ENCODE measurements at places on chromosomes 7 and 10. TPM values are rescaled to one million over a fixed set of nuclear protein-coding genes. Genes with fewer than 3 reads are reported as not detected.

GRCh38 chr10:87861566-87861952 lies 1.8 kb downstream of the KLLN start:
- DNase-seq: peak; percentile 61

The ARHGAP22 gene
- total RNA-seq: 2.1 TPM

GRCh38 chr7:25260862-25261494 lies 32.7 kb upstream of the NPVF start:
- peak; percentile 65 for DNase-seq

GRCh38 chr7:89002981-89003956 lies 207.7 kb upstream of the TEX47 start:
- DNase-seq: no peak

DNA sequence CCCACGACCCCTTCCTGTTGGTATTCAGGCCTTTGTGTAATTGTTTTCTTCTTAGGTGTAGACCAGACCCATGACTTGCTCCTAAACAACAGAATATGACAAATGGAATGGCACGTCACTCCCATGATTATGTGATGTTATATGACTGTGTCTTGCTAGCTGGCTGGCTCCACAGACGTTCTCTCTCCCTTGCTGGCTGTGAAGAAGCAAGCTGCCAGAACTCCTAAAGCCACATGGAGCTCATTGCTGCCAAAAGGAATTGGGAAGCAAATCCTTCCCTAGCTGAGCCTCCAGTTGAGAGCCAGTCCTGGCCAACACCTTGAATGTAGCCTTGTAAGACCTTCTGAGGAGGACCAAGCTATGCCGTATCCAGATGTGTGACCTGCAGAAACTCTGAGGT lies 74.2 kb downstream of the RAB18 start:
- DNase-seq: peak; percentile 9

GRCh38 chr7:67496589-67496988 lies 500.0 kb downstream of the TYW1 start:
- peak; percentile 52 for DNase-seq

The MINPP1 gene
- 21.8 TPM for total RNA-seq

The LRIT2 gene
- not detected for total RNA-seq

- peak; percentile 57 for DNase-seq
Measured at GRCh38 chr7:40899151-40899550, 764.3 kb downstream of the SUGCT start.

The SFRP5 gene
- 6.9 TPM for total RNA-seq

DNA sequence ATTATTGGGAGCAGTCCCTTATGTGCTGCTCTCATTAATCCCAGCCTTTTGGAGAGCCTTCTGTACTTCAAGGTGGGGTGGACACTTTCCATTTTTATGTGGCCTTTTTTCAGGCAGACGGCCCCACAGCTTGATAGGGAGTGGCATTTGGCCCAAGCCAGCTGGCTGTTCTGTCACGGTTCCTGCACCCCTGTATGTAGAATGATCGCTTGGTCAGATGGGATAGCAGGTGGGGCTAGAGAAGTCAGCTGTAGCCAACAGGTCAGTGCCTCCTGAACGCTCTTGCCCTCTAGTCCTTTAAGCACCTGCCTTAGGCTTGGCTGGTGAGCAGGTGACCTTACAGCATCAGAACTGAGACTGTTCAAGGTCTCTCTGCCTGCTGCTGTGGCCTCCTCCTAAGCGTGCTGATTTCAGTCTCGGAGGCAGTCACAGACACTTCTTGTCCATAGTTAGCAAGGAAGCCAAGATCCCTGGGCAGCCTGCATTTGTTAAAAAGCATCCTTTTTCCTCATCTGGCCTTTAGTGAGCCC lies 95.3 kb downstream of the LRRC4 start:
- DNase-seq: no peak

The DDC gene
- not detected for total RNA-seq

The ASCC1 gene
- 29.0 TPM for total RNA-seq

GRCh38 chr7:144787127-144787526 lies 48.7 kb downstream of the TPK1 start:
- DNase-seq: no peak

The PTF1A gene
- total RNA-seq: not detected

GRCh38 chr7:136528329-136528728 lies 340.1 kb upstream of the CHRM2 start:
- DNase-seq: no peak

All from tongue (tissue), 3 donors.